ENCODE measurements at places on chromosomes 1 and 21.

DNA sequence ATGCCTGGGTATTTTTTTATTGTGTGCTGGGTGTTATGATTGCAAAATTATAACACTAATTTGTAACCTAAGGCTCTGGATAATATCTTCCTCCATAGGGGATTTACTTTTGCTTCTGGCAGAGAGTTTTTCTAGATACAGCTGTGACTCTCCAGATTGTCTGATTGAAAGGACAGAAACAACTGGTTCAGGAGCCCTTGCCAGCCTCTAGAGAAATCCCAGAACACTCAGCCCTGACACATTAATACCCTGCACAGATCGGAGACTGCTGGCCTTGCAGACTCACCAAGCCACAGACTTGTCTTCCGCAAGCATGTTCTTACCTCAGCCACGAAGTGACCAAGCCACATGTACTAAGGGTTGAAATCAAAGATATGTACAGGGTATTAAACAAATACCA lies 10.7 kb downstream of the C1orf146 start:
- no peak for DNase-seq

DNA sequence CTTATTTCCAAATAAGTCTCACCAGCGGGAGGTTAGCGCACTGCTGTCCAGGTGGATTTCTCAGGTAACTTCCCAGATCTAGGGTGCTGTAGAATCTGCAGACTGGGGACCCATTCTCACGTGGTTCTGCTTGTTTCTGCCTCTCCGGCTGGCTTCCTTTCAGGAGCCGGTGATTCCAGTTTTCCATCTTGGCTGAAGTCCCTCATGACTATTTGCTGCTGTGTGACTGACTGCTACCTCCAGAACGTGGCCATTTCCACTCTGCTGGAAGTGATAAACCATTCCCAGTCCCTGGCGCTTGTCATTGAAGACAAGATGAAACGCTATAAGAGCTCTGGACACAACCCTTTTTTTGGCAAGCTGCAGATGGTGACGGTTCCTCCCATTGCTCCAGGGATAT lies 76.0 kb downstream of the DOP1B start:
- DNase-seq = no peak

DNA sequence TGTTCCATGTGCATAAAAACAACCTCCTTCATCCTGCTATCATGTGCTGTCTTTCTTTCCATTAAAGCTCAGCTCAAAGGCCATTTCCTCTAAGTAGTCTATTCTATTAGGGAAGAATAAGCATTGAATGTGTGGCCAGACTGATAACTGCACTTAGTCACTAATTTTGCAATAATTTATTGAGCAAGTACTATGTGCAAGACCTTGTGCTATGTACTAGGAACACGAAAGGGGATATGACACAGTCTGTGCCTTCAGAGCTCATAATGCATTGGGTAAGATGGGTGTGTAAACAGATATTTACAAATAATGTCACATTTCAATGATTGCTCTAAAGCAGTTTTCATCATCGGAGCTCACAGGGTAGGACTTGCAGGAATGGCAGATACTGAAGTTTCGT lies 54.2 kb downstream of the NMNAT2 start:
- DNase-seq = no peak

DNA sequence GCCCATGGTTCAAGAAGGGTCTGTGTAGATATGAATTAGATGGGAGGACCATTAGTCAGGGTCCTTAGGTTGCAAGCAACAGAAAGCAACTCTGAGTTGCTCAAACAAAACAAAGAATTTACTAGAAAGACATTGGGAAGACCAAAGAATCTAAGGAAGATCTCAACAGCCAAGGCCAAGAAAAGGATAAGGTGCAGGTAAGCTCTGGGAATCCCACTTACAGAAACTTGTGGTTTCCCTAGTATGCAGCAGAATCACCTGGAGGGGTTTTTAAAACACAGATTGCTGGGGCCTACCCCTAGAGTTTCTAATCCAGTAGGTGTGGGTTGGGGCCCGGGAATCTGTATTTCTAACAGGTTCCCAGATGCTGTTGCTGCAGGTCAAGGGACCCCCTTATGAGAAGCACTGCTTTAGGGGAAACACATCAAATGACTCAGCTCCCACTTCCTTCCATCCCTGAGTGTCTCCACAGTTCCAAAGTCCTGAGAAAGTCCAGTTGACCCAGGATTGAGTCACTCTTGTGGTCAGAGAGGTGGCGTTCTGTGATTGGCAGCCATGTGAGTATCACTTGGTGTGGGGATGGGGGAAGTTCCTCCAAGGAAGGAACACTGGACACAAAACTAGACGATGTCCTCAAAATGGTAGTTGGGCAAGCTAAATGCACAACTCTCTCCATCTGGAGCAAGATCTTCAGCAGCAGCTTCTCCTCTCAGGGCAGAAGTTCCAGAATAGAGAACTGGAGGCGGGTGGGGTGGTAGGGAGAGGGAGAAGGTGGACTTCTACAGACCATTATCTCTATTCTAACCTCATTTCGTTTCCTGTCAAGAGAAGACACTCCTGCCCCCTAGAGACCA lies 24.2 kb upstream of the EYA3 start:
- DNase-seq = no peak

GRCh38 chr1:33377756-33378155 lies 53.1 kb downstream of the PHC2 start:
- no peak for DNase-seq

- DNase-seq = no peak
Observed at GRCh38 chr21:35473496-35473895, 424.4 kb upstream of the RUNX1 start.

DNA sequence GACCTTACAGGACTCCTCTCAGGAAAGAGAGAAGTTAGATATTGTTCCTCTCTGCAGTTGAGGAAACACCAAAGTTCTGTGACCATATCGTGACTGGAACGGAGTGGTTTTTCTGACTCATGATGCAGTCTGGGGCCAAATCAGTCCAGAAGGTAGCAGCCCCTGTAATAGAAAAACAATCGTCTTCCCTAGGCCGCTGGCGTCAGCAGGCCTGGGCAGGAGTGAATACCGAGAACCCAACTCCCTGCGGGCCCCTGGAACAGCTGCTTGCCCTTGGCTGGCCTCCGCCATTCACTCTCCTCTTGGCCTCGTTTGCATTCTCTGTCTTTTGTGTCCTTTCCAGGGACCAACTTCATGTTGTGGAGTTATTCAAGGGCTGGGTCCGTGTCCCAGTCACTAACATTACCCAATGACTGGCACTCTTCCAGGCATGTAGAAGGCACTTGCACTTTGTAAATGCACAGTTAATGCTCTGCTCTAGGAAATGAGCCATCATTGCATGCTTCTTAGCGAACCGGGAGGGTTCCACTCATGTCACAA lies 10.9 kb upstream of the CD101 start:
- DNase-seq = no peak

- no peak for DNase-seq
Observed at GRCh38 chr1:157429601-157430240, 122.6 kb downstream of the FCRL5 start.

DNA sequence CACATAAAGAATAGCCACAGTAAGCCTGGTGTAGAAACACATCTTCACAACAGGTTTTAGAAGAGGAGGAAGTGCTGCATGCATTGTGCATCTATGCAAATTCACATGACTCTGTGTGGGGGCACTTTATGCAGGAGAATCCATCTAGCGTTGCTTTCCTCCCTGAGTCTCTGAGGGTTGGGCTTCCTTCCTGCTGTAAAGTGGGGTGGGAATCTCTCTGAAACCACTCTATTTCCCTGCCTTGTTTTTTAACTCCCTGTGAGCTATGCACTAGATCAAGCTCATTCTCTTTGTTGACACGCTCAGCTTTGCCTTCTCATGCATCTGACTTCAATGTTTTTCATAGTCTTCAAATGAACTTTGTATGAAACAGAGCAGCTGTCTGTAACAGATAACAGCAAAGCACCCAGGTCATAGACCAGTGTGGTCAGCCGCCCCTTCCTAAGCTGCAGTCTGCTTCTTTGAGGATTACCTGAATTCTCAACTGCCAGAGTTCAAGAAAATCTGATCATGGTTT lies 102.7 kb upstream of the DPH5 start:
- DNase-seq = peak; percentile 54

DNA sequence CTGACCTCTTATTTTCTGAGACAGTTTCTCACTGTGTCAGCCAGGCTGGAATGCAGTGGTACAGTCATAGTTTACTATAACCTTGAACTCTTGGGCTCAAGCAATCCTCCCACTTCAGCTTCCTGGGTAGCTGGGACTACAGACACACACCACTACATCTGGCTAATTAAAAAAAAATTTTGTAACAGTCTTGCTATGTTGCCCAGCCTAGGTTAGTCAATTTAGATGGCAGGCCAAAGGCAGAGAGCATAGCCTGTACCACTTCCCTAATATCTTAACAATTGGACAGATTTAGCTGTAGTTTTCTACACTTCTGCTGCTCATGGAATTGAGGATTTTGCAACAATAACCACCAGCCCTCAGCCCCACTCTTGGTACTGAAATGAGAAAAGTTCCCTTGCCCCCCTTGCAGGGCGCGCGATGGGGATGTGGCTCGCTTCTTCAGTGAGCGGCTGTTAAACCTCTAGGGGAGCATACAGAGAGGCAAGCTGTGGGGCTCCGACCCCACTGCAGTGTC lies 34.9 kb upstream of the PTGFRN start:
- DNase-seq = no peak

DNA sequence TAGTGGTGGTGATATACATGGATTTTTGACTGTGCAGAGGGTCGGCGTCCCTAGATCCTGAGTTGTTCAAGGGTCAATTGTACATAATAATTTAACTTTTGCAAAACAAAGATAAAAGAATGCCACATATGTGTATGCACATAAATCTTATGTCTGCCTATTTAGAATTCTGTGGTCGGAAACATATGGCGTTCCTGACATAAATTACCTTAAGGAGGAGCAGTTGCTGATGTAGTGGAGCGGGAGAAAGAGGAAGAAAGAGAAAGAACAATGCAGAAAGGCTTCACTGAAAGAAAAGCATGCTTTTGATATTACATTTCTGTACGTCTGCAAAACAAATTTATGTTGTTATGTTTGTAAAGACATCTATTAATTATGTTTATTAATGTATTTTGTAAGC lies 40.0 kb downstream of the S1PR1 start:
- no peak for DNase-seq

GRCh38 chr1:52080014-52080415 lies 23.9 kb downstream of the BTF3L4 start:
- DNase-seq = no peak

DNA sequence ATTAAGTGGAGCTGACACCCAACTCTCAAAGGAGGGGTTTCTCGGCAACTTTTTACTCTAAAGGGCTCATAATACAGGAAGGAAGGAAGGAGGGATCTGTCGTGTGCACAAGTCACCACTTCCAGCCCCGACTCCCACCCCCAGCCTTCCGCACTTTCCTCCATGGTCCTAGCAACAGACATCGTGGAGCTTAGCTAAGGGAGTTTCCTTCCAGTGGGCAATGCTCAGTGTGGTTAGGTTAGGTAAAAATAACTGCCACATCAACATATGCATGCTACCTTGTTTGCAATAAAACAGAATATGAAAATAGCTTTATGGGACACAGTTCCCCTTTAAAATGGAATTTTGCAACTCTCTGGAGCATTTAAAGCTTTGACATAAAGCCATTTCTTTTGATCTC lies 35.2 kb downstream of the KANK4 start:
- no peak for DNase-seq

GRCh38 chr1:111852261-111852721 lies 96.6 kb downstream of the DDX20 start:
- no peak for DNase-seq

DNA sequence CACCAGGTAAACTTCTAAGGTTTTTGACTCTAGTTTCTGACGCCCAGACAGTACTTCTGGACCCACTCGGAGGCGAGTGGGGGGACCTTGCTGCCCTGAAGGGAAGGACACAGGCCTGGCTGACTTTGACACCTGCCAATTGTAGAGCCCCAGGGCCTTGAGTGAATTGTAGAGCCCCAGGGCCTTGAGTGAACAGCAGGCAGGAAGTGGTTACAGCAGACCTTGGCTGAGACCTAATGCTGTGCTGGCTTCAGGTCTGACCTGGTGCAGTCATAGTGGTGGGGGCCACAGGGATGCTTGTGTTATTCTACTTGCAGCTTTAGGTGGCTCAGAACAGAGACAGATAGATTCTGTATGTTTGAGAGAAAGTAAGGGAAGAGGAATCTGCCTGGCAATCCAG lies 344.3 kb downstream of the DUSP10 start:
- DNase-seq = no peak

Measured in GM12864 (cell line).